Retinal pigment epithelial cell (primary cell): ENCODE measurements at places on chromosomes 2 and 18.

DNA sequence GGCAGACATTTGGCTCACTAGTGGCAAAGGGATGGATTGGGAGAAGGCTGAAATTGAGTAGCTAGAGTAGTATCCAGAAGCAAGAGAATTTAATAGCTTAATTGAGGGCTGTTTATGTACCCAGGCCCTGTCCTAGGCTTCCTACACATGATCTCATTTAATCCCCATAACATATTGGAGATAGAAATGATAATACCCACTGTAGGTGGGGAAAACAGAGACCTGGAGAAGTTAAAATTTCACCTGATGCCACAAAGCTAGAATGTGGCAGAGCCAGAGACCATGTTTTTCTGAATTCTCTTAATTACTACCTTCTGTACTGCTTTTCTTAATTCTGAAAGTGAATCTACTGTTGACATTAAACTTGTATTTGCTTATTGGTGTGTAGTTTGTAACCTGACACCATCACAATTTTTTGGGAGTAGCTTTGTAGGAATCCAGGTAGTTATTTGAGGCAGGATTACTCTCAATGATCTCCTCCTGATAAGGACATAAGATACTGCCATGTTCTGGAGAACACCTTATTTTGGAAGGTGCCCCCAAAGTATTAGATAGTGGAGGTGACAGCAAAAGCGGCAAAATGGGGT lies 42.2 kb downstream of the RAB10 start:
- DNase-seq: no peak

- DNase-seq: no peak
These were observed 821 bp upstream of the CHRNG start for GRCh38 chr2:232538671-232539070.

GRCh38 chr2:73295751-73296400 lies 2.5 kb upstream of the EGR4 start:
- DNase-seq: no peak

DNA sequence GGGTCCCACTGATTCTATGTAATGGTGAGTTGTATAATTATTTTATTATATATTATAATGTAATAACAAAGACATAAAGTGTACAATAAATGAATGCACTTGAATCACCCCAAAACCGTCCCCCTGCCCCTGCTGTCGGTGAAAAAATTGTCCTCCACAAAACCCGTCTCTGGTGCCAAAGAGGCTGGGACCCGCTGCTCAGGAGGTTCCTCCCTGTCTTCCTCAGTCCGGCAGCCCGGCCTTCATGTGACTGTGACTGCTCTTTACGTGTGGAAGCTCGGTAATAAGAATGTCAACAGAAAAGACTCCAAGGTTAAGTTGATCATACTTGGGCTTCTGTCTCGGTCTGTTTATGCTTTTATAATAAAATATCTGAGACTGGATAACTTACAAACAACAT lies 32.7 kb upstream of the ADNP2 start:
- DNase-seq: no peak

GRCh38 chr2:71555798-71556454 lies 102.6 kb downstream of the DYSF start:
- DNase-seq: no peak

DNA sequence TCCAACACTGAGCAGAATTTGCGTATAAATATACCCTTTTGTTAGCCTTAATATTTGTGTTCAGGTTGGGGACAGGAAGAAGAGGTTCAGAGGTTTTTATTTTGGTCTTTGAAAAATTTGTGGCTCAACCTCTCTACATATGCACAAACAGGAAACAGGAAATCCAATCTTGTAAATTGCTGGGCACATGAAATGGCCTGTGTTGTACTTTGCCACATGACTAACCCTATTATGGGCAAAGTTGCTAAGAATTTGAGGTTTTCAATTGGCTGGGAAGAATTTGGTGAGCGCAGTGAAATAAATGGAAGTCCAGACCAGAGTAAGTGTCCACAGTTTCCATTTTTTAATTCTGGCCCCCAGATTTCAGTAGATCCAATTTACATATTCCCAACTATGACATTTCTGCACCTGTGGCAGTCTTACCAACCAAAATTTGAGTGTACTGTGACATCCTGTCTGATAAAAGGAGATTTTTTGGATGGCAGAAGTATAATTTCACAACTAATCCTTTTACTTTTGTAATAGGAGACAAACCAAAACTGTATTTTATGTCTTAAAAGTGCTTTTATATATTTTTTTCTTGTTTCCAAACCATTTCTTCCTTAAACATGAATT lies 63.6 kb downstream of the COX7A2L start:
- DNase-seq: no peak

DNA sequence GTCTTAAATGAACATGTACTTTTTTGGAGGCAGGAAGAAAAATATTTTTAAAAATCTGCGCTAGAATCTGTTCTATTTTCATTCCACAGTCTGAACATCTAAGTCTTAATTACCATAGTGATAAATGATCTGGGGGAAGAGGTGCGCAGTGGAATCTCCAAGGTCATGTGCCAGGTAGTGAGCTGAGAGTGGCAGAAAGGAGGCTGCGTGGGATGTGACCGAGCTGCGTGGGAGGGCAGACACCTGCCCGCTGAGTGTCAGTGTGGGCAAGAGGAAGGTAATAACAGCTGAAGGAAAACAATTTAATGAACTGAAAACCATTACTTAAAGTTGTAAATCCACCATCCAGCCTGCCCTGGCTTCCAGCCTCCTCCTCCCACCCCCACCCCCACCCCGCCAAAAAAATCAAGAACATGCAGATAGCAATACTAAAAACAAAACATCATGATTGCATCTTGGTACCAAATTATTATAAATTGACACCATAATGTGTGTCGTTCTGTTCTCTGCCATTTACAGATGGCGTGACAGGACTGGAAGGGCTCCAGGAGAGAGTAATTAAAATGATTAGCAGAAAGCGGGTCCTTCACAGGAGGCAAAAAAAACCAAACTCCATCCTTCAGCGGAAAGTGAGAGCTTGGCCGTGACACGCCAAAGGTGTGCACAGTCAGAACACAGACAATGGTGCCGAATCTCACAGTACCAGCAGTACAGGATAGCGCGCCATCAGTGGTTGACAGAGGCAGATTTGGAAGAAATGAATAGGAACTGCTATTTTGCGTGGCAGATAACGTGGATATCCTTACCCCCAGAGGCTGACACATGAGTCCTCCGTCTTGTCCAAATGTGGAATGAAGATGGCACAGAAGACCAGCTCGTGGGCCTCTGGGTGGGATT lies 11.4 kb upstream of the DTNB start:
- no peak for DNase-seq

GRCh38 chr2:98702858-98703620 lies 27.9 kb downstream of the MGAT4A start:
- DNase-seq: no peak

- no peak for DNase-seq
These were observed 3.8 kb upstream of the GCC2 start for GRCh38 chr2:108444941-108445840.
